ENCODE measurements at places on chromosomes 2 and 18. TPM values are rescaled to one million over a fixed set of nuclear protein-coding genes. Genes with fewer than 3 reads are reported as not detected.

- DNase-seq = no peak
Observed at GRCh38 chr18:64714086-64714485, 565.2 kb upstream of the LINC00305 start.

- DNase-seq = no peak
Observed at GRCh38 chr2:54388076-54388475, 68.1 kb upstream of the SPTBN1 start.

DNA sequence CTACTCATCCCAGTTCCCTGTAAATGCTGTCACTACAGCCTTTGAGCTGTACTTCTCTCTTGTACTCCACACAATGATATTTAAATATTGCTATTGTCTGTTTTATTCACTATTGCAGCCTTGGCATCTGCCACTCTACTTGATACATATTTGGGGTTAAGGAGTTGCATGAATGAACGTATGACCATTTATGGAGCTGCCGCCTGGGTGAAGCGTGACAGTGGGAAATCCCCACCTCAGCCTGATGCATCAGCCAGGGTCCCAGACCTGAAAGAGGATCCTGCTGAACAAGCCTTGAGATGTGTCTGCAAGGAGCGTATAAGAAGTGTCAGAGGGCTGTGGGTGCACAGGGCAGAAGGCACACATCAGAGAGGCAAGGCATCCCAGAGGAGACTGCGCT is 39.1 kb downstream of the MRPL35 start:
- DNase-seq = no peak

CFAP210 gene
- total RNA-seq = not detected

KLHL41 gene
- 0.13 TPM for total RNA-seq

GAREM1 gene
- 0.25 TPM for total RNA-seq

STARD6 gene
- total RNA-seq = 0.13 TPM
